Activated effector memory CD4-positive, alpha-beta T cell treated with Interleukin-2 at 50 U/mL for 16 hours (primary cell): ENCODE measurements at places on chromosomes 7 and 10.

- no peak for DNase-seq
These were observed 212.5 kb downstream of the SORCS1 start for GRCh38 chr10:106952033-106952432.

DNA sequence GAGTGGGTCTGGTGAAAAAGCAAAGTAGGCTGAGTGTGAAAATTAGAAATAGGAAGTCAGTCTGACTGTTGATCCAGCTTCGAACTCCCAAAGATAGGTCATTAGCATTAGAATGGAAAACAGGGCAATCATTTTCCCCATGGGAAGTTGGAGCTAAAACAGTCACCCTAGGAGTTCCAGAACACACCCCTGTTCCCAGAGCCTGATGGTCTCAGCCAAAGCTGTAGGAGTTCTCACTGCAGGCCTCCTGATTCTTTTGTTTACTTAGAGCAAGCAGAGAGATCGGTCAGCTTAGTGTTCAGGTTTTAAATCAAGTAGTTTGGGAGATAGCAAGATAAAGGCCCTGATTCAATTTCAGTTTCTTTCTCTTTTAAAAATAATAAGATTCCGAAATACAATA is 28.8 kb upstream of the JCAD start:
- DNase-seq = no peak

- DNase-seq = no peak
These were observed 89.3 kb downstream of the DOCK4 start for GRCh38 chr7:112116894-112117293.

DNA sequence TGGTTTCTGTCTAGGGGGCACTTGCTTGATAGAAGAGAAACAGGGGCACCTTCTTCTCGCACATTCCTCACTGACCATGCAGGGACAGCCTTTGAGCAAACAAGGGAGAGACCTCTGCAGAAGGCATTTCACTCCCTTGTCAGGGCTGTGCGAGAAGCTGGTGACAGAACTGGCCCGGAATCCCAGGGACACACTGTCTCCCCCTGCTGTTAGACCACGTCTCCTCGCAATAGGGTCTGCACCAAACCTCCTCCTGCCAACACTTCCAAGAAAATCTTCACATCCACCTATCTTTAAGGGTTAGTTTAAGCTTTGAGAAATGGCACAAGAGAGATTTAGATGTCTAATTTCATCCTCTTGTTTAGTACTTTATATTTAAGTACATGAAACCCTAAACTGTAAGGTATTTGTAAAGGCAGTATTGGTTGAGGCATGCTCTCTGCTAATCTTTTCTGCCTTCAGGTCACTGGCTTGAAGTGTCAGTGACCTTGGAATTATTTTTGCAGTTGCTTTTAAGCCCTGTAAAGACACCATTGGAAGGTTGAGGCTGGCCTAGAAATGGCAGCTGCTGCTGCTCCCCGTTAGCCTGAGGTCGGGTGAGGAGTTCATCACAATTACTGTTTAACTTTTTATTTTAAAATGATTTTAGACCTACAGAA is 37.0 kb downstream of the RBM20 start:
- DNase-seq = no peak

DNA sequence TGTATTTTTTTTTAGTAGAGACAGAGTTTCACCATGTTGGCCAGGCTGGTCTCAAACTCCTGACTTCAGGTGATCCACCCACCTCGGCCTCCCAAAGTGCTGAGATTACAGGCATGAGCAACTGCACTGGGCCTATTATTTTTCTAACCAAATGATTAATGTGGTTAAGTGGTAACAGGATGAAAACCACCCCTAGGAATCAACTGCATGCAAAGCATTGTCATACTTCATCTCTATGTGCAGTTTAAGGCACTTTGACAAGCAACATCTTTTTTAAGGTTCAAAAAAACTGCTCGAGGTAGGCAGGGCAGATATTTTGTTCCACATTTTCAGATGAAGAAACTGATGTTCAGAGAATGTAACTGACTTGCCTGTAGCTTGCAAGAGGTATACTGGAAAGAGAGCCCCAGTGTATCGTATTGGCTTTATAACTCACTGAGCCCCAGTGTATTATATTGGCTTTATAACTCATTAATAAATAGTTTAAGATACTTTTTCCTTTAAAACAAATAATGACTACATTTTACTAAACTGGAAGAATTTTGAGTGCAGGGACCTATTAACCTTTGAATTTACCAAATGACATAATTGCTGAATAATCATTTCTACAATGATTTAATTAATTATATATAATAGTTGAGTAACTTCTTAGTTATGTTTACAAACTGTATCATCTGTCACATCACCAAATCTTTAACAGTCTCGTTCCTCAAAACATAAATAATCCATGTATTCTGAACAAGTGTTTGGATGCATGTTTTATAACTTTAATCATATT is 38.1 kb downstream of the RTKN2 start:
- no peak for DNase-seq

GRCh38 chr10:122475100-122475499 is 13.7 kb downstream of the HTRA1 start:
- no peak for DNase-seq

DNA sequence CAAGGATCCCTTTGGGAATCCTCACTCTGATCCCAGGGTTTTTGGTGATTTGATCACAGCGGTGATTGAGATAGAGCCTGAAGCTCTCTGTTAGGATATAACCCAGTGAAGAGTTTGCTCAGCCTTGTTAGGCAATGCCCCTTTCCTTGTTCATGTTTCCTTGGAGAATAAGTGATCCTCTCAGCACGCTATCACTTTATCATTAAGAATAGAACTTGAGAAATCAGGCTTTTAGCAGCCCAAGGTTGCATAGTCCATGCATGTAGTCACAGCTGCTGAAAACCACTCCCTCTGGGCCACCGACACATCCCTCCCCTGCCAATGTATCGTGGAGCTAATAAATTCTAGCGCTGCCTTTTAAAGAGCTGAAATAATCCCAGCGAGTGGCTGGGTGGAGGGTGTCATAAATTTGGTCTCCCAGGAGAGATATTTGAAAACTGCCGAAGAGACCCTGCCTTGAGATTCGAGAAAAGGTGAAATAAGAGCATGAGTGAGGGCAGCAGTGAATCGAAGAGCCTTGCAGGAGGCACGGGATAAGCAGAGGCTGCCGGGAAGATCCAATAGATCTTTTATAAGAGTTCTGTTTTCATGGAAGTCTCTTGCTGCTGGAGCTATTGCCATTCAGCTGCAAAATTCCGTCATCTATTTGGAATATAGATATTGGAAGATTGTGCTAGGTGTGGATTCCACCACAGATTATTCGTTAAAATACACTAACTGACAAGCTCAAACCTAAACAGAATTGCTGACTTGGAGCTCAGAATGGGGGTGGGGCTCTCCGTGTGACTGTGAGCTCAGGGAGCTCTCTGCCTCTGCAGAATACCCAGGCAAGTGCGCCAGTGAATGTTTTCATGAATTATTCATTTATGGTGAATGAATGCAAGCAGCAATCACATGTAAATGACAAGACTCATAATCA is 249.8 kb downstream of the TRIL start:
- no peak for DNase-seq

DNA sequence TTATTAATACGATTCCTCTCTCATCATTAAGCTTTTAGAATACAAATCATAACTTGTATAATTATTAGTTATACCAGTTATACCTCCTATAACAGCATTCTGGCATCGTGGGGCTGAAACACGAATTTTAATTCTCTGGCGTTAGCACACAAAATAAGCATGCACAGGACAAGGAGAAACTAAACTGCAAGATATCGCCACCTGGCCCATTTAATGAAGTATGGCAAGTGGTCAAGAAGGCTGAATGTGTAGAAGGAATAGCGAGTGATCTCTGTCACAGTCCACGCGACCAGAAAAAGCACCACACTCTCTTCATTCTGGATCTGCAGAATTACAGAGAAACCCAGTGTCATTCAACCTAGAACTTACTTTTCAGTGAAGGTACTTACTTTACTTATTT is 18.1 kb downstream of the HACD1 start:
- no peak for DNase-seq

DNA sequence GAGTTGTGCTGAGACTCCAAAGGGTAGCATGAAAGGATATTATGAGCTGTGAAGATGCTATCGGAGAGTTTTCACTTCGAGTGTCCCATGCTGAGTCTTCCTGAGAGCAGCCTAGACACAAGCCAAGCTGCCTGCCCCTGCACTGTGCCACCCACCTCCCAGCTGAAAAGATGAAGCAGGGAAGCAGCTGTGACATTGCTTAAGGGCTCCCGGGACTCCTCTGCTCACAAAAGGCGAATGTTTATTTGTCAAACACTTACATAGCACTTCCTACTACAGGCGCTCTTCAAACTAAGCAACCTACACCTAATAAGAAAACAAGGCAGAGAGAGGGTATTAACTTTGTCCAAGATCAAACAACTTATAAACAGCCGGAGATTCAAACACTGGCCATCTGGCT is 95.6 kb downstream of the OSBPL3 start:
- DNase-seq = no peak

- DNase-seq = no peak
These were observed 28.1 kb downstream of the ST8SIA6 start for GRCh38 chr10:17426263-17426750.

GRCh38 chr7:30727061-30727945 is 24.6 kb upstream of the INMT start:
- DNase-seq = peak; percentile 63

DNA sequence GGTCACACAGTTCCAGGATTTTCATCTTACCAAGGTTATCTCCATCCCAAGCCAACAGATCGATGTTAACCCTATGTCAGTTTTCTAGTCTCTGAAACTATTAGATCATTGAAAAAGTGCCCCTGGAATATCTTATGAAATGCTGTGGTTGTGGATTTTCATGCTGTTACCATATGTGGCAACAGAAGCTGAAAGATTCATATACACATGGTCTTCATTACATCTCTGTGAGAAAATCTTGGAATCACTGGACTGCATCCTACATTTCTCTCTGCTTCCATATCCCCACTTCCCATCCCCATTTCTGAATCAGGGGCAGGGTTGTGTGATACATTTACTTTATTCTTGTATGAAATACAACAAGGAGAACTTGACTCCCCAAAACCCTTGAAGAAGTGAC is 146.1 kb downstream of the SLC16A9 start:
- DNase-seq = no peak

DNA sequence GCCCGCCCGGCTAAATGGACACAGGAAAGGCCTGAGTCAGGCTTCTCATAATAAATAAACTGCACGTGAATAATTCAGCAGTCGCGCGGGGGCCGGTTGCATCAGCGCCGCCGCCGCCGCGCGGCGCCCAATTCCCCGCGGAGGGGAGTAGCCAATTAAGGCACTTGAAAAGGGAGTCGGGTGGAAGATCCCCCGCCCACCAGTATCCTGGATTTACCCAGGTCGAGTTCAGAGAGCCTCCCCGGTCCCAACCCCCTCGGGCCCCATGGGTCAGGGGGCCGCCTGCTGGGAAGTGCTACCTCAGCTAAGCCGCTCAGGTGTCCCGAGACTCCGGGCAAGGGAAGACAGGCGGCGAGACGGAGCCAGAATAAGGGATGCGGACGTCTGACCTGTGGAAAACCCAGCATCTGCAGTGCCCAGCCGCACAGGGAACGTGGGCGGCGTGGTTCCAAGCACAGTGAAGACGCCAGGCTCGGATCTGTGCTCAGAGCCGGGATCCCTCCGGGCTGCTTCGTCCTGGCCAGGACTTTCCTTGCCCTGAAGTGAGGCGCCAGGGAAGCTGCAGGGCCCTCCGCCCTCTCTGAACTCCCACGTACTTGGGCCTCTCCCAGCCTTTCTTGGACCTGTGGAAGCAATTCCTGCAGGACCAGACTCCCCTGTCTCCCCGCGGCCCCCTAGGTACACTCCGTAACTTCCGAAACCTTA is 7.3 kb upstream of the LBX1 start:
- no peak for DNase-seq

- no peak for DNase-seq
These were observed 68.0 kb downstream of the SEPTIN14 start for GRCh38 chr7:55794527-55794926.

DNA sequence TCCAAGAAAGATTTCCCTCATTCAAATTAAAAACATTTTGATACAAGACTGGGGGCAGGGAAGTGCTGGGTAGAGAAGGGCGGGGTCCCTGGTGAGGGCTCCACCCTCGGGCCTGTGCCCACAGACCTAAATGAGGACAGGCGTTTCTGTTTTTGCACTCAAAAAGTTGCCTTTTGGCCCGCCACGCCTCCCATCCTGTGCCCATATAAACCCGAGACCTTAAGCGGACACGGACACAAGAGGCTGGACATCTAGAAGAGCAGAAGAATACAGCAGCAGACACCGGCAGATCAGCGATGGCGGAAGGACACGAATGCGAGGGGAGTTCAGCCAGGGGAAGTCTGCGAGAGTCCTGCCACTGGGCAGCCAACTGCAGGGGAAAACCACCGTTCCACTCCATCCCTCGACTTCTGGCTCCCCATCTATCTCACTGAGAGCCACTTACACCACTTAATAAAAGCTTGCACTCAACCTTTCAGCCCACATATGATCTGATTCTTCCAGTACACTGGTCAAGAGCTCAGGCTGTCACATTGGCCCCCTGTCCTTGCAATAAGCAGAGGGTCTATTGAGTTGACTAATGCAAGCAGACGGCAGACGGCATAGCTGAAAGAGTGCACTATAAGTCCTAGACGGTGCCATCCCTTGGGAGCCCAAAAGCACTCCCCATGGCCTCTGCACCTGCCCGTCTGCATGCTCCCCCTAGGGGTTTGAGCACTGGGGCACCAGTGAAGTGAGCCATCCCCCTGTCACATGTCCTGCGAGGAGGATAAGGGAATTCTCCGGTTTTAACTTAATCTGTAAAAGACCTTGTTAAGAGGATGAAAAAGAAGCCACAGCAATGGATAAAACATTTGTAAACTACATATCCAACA is 181.8 kb upstream of the PRSS1 start:
- no peak for DNase-seq

GRCh38 chr10:8278099-8278498 is 223.6 kb downstream of the GATA3 start:
- DNase-seq = no peak

- peak; percentile 13 for DNase-seq
These were observed 142.5 kb upstream of the TCERG1L start for GRCh38 chr10:131453721-131454634.

- no peak for DNase-seq
These were observed 31.9 kb upstream of the AGBL3 start for GRCh38 chr7:134954197-134955082.

- DNase-seq = no peak
These were observed 765 bp upstream of the LCOR start for GRCh38 chr10:96831200-96831866.

- DNase-seq = no peak
These were observed 89.6 kb upstream of the LANCL2 start for GRCh38 chr7:55275291-55276200.

GRCh38 chr7:127905491-127906330 is 125.5 kb downstream of the LRRC4 start:
- no peak for DNase-seq

- no peak for DNase-seq
These were observed 347.9 kb downstream of the GRID1 start for GRCh38 chr10:86018735-86019058.
